ENCODE measurements at places on chromosomes 7 and 10.

DNA sequence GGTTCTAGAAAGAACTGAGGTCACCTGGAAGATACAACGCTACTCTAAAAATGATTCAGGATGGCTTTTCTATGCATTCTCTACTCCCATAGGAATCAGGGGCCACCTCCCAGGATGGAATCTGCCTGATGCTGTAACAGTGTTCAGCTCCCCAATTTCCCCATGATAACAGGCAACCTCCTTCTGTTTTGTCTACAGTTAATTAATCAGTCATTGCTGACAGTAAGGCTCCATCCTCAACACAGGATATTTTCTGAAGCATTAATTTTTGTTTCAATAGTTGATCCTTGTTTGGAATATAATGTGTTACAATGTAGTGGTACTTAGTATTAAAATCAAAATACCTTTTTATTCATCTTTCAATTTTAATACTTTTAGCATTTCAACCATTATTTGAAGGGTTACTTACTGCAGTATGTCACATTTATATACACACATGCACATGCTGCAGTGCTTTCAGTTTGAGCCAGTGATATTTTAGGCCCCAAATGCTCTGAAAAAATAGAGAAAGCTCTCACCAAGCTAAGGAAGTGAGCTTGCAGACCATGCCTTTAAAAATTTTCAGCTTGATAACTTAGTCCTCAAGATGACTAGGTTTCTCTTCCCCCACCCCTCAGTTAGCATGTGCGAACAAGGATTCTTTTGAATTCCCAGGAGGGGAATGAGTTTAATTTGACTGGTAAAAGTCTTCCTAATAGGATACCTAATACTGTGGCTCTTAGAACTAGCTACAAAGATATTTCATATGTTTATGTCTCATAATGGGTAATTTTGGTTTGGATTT is 592 bp upstream of the PIK3CG start:
- DNase-seq: no peak

DNA sequence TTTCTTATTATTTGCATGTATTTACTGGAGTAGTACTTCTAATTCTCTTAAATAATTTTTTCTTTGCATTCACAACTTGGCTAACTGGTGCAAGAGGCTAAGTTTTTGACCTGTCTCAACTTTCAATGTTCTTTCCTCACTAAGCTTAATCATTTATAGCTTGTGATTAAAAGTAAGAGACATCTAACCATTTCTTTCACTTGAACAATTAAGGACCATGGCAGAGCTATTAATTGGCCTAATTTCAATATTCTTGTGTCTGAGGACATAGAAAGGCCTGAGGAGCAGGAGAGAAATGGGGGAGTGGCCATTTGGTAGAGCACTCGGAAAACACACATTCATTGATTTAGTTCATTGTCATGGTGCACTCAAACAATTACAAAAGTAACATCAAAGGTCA is 141.4 kb upstream of the TMEM196 start:
- no peak for DNase-seq

DNA sequence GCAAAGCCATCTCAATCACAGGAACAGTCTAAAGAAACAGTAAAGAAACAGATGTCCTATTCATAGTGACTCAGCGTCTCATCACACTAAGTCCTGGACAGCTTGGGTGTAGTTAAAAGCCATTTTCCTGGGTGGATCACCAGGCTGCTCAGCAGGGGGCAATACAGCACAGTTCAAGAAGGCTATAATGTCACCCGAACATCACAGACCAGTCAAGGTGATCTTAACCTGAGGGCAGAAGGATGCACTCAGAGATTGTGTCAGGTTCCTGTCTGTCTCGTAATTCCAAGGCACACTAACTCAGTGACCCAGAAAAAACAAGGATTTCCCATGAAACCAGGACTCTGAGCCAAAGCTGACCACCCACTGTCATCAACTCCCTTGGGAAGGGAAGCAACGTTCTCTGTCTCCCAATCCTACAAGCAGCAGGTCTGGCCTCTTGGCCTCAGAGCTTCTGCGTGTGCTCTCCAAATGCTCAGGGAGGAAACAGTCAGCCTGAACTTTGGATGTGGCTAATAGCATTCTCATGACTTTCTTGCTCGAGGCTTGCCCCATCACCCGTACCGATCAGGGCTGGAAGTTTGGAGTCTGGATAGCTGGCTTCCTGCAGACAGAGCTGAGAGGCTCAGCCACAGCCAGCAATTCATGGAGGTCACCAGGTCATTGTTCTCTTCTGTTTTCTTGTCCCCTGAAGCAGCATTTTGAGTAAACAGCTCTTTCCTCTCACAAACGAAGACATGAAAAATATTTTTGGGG is 90.4 kb upstream of the FAM171A1 start:
- no peak for DNase-seq

DNA sequence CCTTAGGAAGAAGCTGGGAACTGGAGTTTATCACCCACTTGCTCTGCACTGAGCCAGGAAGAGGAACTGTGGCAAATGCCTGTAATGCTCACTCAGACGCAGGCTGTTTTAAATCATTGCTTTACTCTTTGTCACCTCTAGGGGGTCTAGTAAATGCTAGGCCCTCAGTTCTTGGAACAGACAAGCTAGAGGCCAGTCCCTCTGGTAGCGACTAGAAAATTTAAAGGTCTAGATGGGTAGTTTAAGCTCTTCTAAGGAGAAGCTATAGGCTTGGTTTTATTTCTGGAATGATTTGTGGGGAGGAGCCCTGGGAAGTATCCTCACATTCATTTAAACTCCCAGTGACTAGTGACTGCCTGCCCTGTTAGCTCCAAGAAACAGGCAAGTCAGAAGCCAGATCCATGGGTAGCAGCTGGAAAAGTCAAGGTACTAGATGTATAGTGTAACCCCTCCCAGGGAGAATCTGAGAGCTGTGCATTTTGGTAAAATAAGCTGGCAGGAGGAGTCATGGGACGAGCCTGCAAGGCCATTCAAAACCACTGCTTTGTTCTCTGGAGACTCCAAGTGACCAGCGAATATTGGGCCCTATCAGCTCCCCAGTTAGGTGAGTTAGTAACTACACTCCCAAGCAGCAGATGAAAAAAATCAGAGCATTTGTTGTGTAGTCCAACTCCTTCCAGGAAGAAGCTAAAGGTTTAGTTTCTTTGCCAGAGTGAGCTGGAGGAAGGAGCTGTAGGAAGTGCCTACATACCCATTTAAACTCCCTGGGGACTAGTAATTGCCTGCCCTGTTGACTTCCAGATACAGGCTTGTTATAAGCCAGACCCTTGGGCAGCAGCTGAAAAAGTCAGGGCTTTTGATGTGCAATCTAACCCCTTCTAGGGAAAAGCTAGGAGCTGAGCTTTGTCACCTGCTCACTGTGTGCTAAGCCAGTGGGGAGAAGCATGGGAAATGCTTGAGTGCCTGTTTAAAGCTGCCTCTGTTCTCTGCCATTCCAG is 68.9 kb downstream of the DYNC1I1 start:
- peak; percentile 32 for DNase-seq

DNA sequence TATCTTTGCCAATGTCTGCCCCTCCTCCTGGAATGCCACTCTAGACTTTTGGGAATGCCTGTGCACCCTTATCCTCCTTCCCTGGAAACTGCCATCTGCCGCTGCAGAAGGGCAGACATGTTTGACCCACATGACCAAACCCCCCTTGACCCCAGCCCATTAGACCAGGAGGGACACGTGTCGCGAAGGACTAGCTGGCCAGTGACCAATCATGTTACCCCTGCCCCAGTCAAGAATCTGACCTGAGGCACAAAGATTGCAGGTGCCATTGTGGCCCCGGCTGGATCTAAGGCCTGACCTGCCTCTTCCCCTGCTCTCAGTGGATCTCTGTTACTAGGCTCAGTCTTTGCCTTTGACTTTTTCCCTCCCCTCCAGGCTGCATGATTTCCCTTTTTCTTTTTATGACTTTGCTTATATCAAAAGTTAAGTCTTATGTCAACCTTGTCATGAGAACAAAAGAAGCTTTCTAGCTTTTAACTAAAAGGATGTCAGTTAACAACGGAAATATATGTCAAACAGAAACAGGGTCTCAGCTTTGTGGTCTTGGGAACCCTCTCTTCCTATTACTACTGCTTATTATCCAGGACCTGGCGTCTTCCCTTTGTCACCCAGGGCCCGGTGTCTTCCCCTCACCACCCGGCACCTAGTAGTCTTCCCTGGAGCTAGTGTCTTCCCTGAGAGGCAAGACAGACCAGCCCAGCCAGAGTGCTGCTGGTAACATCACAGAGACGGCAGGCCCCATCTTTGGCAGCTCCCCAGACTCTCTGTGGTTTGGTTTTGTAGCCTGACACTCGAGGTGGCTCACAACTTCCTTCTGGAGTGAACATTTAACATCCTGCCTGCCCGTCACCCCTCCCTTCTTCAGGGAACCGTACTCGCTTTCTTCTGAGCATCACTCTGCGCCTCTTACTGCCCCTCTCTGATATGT is 24.4 kb upstream of the PPIF start:
- no peak for DNase-seq

GRCh38 chr7:130951303-130951975 is 217.4 kb upstream of the KLF14 start:
- no peak for DNase-seq

DNA sequence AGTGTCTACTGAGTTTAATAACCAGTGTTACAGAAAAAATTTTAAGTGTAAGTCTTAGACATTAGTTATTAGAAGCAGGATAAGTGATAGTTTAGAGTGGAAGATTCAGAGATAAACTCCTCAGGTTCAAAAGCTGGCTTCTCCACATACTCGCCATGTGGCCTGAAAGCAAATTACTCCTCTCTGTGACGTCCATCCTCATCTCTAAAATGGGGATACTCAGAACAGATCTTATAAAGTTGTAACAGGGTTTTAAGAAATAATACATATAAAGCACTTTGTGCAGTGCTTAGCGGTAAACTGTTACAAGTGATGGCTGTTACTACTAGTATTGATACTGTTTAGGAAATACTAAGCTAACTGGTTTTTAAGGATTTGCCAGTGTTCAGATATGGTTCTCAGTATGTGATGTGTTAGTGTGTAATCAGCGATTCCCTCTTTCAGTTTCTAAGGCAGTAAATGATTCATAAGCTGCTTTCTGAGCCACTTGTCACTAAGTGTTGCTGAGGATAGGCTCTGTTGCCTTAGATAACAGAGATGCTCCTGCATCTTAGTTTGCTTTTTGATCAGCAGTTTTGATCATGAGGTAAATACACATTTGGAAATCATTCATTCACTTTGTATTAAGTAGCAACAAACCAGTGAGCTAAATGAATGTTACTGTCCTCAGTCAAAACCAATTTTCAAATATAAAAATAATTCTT is 58.7 kb downstream of the CYP51A1 start:
- DNase-seq: no peak

DNA sequence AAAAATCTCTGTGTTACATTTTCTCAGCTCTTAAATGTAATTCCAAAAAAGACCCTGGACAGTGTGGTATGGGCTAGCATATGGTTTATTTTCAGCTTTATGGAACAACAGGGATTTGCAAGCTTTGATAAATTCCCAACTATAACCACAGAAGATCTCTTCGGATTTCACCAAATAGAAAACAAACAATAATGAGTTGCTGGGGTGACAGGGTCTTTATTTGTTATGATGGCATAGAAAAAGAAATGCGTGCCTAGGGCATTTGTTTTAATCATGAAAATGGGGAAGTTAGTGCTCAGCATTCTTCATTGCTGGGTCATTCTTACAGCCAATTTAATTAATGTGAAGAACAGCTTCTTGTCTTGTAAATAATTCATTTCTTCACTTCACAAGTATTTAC is 139.0 kb downstream of the LRRN3 start:
- DNase-seq: no peak

DNA sequence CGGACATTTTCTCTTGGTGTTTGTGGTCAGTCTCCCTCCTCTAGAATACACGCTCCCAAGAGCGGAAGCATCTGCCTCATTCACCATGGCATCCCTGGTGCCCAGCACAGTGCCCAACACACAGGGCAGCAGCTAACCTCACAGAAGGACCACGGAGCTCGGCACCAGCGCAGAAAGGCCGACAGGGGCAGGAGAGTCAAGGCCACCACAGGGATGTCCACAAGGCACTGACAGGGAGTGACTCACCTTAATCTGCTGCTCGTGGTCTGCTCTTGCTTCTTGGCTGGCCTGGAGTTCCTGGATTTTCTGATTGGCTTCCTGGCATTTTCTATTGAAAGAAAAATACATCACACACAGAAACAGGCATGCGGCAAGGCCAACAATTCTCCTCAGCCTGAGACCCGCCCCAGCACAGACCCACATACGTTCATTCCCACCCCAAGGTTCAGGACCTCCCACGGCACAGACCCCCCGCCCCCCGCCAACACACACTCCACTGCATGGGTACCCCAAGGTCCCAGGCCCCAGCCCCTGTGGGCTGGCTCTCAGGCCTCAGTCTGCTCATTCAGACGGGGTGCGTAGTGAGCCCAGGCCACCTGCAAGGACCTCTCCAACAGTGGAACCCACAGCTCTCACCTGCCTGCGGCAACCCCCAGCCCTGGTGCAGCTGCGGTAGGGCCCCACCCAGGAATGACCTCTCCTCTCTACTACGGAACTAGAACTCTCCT is 14.9 kb downstream of the MAD1L1 start:
- DNase-seq: no peak

DNA sequence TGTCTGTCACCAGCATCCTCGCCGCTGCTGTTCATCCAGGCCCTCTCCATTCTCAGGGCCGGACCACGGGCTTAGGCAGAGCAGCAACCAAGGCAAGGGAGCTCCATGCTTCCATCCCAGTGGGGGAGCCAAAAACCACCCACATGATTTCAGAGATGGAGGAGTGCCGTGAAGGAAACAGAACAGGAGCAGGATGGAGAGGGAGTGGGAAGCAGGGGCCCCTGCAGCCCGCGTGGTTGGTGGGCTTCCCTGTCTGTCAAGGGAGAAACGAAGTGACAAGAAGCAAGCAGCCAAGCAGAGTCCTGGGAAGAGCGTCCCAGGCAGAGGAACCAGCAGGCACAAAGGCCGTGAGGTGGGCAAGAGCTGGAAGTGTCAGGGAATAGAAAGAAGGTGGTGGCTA is 95.7 kb downstream of the SLIT1 start:
- no peak for DNase-seq

All from GM19239 (cell line).